Liver (tissue), 10 donors: ENCODE measurements at places on chromosomes 16 and 17. TPM values are rescaled to one million over a fixed set of nuclear protein-coding genes. Genes with fewer than 3 reads are reported as not detected.
A peak's percentile ranks its signal among the peaks of the same experiment; 100 is the strongest.

TMEM88 gene
- 4.6 TPM for polyA plus RNA-seq

GRCh38 chr17:35022536-35023063, 40.9 kb downstream of the RFFL start:
- H3K4me1 ChIP-seq: peaks cover 13% of the 10 kb centered on the region
- no peak overlapping the region for H3K4me3 ChIP-seq
- no peak for DNase-seq
- peak overlapping the region; percentile 31 for H3K27ac ChIP-seq

RTN4RL1 gene
- polyA plus RNA-seq: 5.4 TPM

BICDL2 gene
- 0.15 TPM for polyA plus RNA-seq

- H3K4me1 ChIP-seq: no peaks in the 10 kb centered on the region
- H3K27me3 ChIP-seq: no peaks in the 10 kb centered on the region
- H3K4me3 ChIP-seq: no peak overlapping the region
- no peak for DNase-seq
- H3K27ac ChIP-seq: no peak overlapping the region
Measured at GRCh38 chr17:82794781-82795482, 43.1 kb downstream of the TBCD start.
